Dermis lymphatic vessel endothelial cell (primary cell): ENCODE measurements at places on chromosomes 11 and 22. TPM values are rescaled to one million over a fixed set of nuclear protein-coding genes. Genes with fewer than 3 reads are reported as not detected.

The C1QTNF5 gene
- total RNA-seq: 80.2 and 89.1 TPM in 2 replicates

The CBX6 gene
- 12.0 and 15.4 TPM in 2 replicates for total RNA-seq

The SCUBE1 gene
- total RNA-seq: 0.86 and 1.8 TPM in 2 replicates

The SYT13 gene
- total RNA-seq: 0.11 TPM in 1 of 2 replicates, not detected in the other

The EHF gene
- not detected in 2 replicates for total RNA-seq

The UPK3A gene
- not detected in 2 replicates for total RNA-seq

The UCP3 gene
- 0.22 and 0.26 TPM in 2 replicates for total RNA-seq

The CYB5R3 gene
- total RNA-seq: 138 and 189 TPM in 2 replicates

The DBX1 gene
- not detected in 2 replicates for total RNA-seq

The UBQLNL gene
- not detected in 2 replicates for total RNA-seq

The PACSIN2 gene
- 86.8 and 96.8 TPM in 2 replicates for total RNA-seq

The OR6A2 gene
- under 0.01 TPM in 1 of 2 replicates, not detected in the other for total RNA-seq

The SCGB1D2 gene
- not detected in 2 replicates for total RNA-seq

The CEND1 gene
- total RNA-seq: 0.09 TPM in 1 of 2 replicates, not detected in the other

The OR4D5 gene
- not detected in 2 replicates for total RNA-seq

The SLC6A5 gene
- total RNA-seq: not detected in 2 replicates

The PHRF1 gene
- 17.6 and 19.3 TPM in 2 replicates for total RNA-seq

The OOSP2 gene
- not detected in 2 replicates for total RNA-seq

The SF3B2 gene
- 69.2 and 74.9 TPM in 2 replicates for total RNA-seq

The MYOD1 gene
- total RNA-seq: not detected in 2 replicates

The MOGAT2 gene
- total RNA-seq: 0.09 TPM in 1 of 2 replicates, not detected in the other

The FOXR1 gene
- total RNA-seq: not detected in 2 replicates

The GLB1L3 gene
- total RNA-seq: not detected in 2 replicates

The USP2 gene
- under 0.01 and 0.26 TPM in 2 replicates for total RNA-seq

The BAD gene
- 46.2 and 69.0 TPM in 2 replicates for total RNA-seq

The NDUFS3 gene
- 72.7 and 90.9 TPM in 2 replicates for total RNA-seq

The HBD gene
- not detected in 2 replicates for total RNA-seq

The APOBEC3A gene
- not detected in 2 replicates for total RNA-seq

The RFPL2 gene
- under 0.01 and 0.09 TPM in 2 replicates for total RNA-seq

The LRP4 gene
- 0.54 and 1.1 TPM in 2 replicates for total RNA-seq

The CRYBB3 gene
- 0.11 and 0.17 TPM in 2 replicates for total RNA-seq

The ADORA2A gene
- total RNA-seq: 1.5 and 2.0 TPM in 2 replicates

The BUD13 gene
- total RNA-seq: 12.1 and 13.5 TPM in 2 replicates

The ANGPTL5 gene
- 0.17 TPM in 1 of 2 replicates, not detected in the other for total RNA-seq

The PLEKHB1 gene
- 0.22 and 0.52 TPM in 2 replicates for total RNA-seq

The KRTAP5-7 gene
- under 0.01 and 0.11 TPM in 2 replicates for total RNA-seq
